Muscle of leg (tissue), 16 donors: ENCODE measurements at places on chromosomes 6 and 20.
A peak's percentile ranks its signal among the peaks of the same experiment; 100 is the strongest.

DNA sequence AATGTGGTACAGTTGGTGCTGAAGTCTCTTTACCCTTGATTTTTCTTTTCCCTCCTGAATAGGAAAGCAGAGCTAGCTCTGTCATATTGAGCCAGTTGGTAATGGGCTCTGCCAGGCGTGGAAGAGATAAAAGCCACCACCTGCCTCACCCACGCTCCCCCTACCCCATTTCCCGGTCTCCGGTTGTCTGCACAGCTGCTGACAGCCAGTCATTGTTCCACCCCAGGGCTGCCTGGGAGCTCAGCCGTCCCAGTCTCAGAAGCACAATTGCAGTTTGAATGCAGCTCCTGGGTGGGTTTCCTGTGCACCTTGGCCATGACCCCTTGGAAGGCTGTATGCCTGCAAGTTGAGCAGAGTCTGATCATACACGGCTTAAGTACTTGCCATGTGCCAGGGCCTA, 675.2 kb upstream of the FLRT3 start:
- DNase-seq, result peak; percentile 17

- DNase-seq, result no peak
Observed at GRCh38 chr20:22826306-22827230, 208.5 kb upstream of the SSTR4 start.

- no peak for DNase-seq
Observed at GRCh38 chr20:9294041-9294440, 220.3 kb upstream of the LAMP5 start.

- DNase-seq, result peak; percentile 48
Observed at GRCh38 chr20:19975436-19975799, 41.7 kb upstream of the NAA20 start.

- DNase-seq, result no peak
Observed at GRCh38 chr20:58552366-58552934, 37.3 kb upstream of the APCDD1L start.

- DNase-seq, result no peak
Observed at GRCh38 chr6:112087916-112088315, 525 bp downstream of the FAM229B start.

- DNase-seq, result peak; percentile 57
Observed at GRCh38 chr6:55868771-55869479, 6.5 kb downstream of the BMP5 start.

DNA sequence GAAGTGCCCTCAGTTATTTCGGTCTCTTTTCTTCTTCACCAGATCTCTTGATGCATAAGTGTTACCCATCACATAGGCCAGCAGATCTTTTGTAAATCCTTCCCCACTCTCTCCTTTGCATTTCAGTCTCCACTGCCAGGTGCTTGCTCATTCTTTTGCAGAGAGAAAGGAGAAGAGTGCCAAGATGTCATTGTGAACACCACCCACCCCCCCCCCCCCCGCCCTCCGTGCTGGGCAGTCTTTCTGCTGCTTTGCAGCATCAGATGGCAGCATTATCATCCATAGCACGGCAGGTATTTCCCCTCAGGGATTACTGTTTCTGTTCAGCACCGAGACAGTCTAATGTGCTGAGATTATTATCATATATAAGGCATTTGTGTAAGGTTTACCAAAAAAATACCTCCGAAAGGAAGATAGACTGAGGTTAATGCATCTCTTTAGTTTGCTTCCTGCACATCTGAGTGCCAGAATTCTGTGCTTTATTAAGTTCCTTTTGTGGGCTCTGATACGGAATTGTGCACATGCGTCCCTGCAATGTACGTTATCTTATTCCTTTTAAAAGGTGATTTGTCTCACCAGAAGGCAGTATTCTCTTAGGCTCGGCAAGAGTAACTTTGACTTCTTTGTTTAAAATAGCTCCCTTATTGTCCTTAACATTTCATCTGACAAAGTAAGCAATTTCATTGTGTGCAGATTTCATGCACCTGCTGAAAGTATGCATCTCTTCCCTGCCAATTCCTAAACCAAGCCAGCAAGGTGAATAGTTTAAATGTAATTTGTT, 128.8 kb downstream of the PHACTR1 start:
- DNase-seq, result no peak

DNA sequence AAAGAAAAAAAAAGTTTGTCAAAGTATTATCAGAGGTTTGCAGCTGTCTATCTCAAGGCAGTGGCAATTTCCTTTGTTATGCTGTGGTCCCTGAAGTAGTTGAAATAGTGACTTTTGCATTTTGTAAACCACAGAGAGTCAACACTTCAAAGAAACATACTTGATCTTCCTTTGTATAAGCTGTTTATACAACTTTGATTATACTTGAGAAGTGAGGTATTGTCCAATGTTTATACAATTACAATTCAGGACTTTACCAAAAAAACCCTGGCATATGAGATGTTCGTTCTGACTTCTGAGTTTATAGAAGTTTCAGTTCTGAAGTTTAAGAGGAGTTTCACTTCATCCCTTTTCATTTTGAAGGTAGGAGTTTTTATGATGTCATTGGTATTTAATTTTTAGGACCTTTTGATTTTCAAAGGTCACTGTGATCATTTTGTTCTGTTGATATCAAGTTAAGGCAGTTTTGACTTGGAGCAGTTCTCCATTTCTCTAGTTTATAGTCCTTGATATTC, 4.0 kb downstream of the STK4 start:
- DNase-seq, result no peak

DNA sequence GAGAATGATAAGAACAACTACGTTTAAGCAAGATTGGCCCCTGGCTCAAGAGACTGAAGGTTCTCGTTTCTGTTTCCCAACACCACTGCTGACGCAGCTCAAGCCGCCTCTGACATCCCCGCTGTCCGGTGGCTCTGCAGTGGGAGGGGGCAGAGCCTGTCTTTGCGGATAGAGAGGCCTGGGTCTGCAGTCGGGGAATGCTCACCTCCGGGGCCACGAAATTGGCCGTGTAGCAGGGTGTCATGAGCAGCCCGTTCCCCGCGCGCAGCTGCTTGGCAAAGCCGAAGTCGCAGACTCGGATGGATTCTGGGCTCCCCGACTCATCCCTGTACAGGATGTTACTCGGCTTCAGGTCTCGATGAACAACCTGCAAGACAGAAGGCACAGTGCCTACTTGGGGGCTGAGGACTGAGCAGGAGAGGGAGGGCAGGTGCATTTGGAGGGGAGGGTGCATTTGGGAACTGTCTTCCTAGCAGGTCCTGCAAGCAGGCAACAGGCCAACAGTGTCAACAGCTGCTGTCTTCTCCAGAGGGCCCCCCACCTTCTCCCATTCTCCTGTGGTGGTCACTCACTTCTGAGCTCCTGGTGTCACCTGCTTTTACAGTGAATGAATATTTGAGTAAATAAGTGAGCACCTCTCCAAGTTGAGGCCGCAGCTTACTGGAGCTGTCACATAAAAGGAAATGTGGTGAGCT, 40.5 kb upstream of the MPC1 start:
- DNase-seq, result no peak

DNA sequence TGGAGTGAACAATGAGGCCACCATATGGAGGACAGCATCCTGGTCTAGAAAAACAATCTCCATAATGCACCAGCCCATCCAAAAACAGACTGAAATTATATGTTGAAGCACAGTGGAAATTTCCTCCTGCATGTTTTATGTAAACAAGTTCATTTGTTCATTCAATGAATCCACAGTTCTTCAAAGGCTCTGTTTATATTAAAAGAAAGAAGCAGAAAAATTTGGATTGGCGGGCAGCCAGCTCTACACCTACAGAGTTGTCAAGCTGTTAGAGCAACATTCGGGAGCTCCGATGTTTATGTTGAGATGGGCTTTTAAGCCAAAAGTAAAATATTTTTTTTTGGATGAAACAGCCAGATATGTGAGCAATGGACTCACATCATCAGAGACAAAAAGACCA, 395.3 kb upstream of the SULF2 start:
- DNase-seq, result no peak

- DNase-seq, result peak; percentile 10
Observed at GRCh38 chr20:22511943-22512910, 72.1 kb downstream of the FOXA2 start.

DNA sequence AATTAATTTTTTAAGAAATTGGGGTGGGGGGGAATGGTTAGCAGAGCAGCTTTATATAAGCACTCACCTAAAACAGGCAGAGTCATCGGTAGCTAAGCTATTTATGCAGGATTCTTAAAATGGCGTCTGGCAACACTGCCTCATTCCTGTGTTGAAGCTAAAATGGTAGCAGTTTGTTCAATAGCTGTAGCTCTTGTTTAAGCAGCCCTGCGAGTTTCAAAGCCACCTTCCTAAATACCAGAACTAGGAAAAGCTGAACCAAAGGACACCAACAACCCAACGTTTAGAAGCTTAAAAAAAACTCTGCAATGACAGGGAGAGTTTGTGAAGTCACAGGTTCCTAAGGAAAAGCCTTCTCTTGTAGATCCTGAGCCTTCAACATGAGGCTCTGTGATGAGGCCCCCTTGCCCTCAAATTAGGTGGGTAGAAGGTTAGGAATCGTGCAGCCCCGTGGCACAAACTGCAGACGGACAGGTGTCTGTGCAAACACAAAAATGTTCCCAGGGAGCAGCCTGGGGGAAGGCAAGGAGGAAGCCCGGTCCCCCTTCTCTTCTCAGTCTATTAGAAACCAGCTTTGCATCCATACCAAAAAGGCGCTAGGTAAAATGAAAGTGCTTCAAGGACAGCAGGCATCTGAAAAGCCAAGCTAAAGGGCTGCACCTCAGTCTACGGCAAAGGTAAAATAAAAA, 4.7 kb downstream of the ZMYND8 start:
- peak; percentile 58 for DNase-seq

- DNase-seq, result peak; percentile 18
Observed at GRCh38 chr6:90466154-90466940, 120.5 kb downstream of the MAP3K7 start.

DNA sequence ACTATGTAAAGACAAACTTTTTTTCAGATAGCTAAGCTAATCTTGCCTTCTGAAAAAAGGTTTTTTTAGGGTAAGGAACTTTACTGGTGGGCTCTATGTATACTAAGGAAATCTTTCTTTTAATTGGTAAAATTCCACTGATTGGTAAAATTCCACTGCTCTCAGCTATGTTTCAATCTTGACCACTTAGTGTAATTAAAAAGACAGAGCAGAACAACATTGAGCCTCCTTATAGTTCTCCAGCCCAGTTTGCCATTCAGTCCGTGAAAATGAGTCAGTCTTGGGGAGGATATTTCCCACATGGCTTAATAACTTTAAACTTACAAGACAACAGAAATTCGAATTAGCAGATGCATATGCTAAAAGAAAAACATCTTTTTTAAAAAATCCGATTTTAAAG, 92.7 kb downstream of the EYA4 start:
- no peak for DNase-seq

- no peak for DNase-seq
Observed at GRCh38 chr6:135282395-135282794, 101.3 kb downstream of the MYB start.

- no peak for DNase-seq
Observed at GRCh38 chr6:43269273-43270007, 26.2 kb downstream of the TTBK1 start.

DNA sequence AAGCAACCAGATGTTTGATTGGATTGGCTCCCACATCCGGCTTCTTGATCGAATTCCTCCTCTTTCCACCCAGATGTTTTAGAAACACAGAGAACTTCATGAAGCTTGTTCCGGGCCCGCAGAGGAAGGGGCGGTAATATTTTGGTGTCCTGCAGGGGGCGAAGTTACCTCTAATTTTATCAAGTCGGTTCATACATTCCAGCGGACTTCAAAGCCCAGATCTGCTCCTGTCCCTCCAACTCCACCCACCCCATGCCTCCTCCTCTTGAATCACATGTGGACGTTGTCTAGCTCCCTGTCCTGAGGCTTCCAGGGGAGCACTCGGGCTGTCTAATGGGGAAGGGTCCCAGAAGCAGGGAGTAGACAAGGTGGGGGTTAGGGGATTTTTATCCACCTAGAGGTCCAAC, 2.9 kb upstream of the BMP6 start:
- peak; percentile 90 for DNase-seq

GRCh38 chr20:8154638-8155037, 22.6 kb downstream of the PLCB1 start:
- no peak for DNase-seq

DNA sequence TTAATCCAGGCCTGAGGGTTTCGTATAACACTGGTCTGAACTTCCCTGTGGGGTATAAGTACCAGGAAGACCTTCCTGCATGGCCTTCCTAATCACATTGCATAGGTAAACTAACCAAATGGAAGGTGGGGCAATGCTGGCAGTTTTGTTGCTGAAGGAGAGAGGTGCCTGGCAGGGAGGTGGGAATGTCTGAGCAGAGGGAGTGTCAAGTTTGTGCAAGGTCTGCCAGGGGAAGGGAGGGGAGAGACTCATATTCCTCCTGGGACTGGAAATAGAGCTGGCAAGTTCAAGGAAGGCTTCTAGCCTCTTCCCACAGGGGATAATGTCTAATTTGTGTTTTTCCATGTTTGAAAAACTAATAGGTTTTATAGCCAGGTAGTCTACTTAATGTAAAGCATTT, 70.6 kb downstream of the HDDC2 start:
- DNase-seq, result no peak
